ENCODE measurements at places on chromosomes 5 and 9.

DNA sequence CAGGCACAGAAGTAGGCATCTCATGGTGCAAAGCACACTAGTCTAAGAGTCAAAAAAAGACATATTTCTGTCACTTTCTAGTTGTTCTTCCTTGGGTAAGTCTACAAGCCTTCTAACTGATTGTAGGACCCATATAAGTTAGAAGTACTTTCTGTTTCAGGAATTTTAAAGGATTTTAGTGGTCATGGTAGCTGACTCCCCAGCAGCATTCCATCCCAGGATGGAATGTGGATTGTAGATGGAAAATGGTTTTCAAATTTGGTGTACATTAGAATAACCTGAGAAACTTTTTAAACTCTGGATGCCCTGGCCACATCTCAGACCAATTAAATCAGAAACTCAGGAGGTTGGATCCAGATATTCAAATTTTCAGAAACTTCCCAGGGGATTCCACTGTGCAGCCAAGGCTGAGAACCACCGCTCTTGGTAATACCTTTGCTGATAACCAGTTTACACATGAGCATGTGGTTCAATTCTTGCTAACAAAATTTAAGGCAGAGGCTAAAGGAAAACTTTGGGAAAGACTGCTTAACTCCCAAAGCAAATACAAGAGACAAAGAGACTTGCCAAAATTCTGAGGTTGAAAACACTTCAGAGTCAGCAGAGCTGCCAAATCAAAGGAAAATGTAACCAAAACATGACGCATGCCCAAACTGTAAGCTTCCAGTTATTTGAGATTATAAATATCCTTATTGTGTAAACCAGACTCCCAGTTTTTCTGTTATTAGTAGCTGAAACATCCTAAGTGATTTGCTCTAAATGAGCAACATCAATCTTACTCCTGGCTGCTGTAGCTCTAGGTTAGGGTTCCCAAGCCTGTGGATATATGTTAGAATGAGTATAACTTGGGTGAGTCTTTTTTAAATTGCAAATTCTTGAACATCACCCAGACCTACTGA, 145.4 kb upstream of the MTAP start:
- no peak for DNase-seq

- DNase-seq: no peak
Measured at GRCh38 chr5:41193456-41194205, 19.7 kb downstream of the C6 start.

GRCh38 chr5:107235167-107235566, 435.6 kb downstream of the EFNA5 start:
- DNase-seq: no peak

DNA sequence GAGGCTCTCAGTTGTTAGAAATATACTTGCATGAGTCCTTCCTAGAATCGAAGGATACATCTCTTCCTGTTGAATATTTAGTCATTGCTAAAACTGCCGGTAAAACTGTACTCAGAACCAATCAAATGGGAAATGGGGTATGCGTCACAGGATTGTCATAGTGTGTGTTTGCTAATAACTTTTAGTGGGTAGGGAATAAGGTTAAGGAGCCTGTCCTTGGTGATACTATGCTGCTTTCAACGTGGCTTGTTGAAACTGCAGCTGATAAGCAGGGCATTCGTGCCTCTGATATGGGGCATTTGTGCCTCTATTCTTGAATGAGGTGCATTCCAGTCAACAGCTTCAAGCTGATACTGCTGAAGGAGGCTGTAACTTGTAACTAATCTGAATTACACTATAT, 26.6 kb downstream of the HABP4 start:
- DNase-seq: no peak

- no peak for DNase-seq
Measured at GRCh38 chr5:74112372-74113195, 486.6 kb downstream of the ARHGEF28 start.

- DNase-seq: no peak
Measured at GRCh38 chr5:56732121-56732520, 83.2 kb upstream of the MAP3K1 start.

GRCh38 chr5:74630453-74631066, 10.0 kb downstream of the ENC1 start:
- no peak for DNase-seq

DNA sequence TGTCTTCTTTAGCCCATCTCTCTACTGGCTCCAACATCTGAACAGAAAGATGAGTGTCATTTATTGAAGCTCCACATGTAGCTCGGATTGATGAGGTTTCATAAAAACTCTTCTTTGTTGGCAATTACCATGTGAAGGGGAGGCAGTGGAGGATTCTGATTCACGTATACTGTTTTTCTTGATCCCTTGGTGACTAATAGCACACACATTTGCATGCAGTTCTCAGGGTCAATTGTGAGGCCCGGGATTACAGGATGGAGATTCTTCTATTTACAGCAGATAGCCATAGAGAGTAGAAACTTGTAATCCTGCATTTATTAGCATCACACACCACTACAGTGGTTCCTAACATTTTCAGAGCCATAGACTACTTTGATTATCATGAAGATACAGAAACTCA, 133.2 kb upstream of the MARCHF11 start:
- no peak for DNase-seq

GRCh38 chr9:6197330-6197729, 18.3 kb upstream of the IL33 start:
- no peak for DNase-seq

- DNase-seq: no peak
Measured at GRCh38 chr9:80605129-80605528, 1033.4 kb downstream of the TLE4 start.

GRCh38 chr9:89866701-89867100, 261.9 kb downstream of the GADD45G start:
- no peak for DNase-seq

DNA sequence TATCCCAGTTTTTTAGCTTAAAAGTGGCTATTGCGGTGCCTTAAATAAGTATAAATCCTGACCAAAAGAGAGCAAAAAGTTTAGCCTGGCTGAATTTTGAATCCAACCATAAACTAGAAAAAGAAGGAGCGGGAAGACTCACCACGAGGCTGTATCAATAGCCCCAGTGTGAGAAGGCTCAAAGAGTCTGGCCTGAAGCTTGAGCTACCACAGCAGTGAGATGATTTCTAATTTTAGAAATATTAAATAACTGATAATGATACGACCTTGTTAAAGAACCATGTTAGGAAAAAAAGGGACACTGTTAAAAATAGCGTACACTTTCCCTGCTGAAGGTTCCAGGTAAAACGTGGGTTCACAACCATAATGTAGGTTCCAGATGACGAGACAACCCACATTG, 134.1 kb upstream of the ZNF462 start:
- DNase-seq: no peak

- peak; percentile 62 for DNase-seq
Measured at GRCh38 chr9:77978086-77978781, 53.4 kb downstream of the GNAQ start.

- DNase-seq: no peak
Measured at GRCh38 chr5:44048276-44048984, 340.8 kb downstream of the FGF10 start.

- no peak for DNase-seq
Measured at GRCh38 chr5:88489364-88489763, 220.7 kb upstream of the TMEM161B start.

GRCh38 chr5:171092194-171092593, 216.9 kb upstream of the TLX3 start:
- DNase-seq: no peak

DNA sequence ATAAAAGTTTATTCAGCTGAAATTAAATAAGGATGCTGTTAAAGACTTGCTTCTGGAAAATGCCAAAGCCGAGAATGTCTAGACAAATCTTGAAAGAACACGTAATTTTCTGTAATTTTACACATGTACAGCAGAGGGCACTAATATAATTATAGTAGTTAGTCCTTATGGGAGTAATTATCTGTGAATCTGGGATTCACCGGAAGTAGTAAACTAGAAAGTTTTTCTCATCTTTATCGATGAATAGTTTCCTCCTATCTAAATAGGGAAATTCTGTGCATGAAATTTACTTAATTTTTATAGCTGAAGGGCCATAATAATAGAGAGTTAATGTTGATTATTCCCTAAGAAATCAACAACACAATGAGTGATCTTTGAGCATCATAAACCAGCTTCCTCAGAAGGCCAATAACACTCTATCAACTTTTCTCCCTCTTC, 18.4 kb upstream of the CNTLN start:
- no peak for DNase-seq

DNA sequence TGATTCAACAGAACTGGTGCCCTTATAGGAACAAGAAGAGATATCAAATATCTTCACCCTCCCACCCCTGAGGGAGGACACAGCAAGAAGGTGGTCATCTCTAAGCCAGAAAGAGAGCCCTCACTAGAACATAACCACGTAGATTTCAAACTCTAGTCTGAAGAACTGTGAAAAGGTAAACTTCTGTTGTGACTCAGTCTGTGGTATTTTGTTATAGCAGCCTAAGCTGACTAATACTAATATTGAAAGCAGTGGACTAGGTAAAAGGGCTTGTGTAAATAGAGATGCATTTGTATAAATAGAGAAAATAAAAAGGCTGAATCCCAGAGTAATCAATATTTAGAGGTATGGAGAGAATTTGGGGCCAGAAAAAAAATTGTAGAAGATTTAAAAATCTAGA, 157.6 kb upstream of the CCNH start:
- no peak for DNase-seq

DNA sequence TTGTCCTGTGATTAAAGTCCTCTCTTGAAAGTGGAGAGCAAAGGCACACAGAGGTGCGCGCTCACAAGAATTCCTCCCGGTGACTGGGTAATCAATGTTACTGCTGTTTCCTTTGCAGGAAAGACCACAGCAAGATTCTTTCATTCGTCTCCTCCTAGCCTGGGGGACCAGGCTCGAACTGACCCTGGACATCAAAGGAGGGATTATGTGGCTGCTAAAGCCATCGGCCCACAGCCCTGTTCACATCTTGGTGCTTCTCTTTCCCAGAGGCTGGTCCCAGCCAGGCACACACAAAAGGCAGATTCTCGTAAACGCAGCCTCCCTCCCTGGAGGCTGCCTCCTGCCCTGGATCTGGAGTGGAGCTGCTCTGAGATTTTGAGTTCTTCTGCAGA, 230.9 kb downstream of the FANCC start:
- DNase-seq: no peak

DNA sequence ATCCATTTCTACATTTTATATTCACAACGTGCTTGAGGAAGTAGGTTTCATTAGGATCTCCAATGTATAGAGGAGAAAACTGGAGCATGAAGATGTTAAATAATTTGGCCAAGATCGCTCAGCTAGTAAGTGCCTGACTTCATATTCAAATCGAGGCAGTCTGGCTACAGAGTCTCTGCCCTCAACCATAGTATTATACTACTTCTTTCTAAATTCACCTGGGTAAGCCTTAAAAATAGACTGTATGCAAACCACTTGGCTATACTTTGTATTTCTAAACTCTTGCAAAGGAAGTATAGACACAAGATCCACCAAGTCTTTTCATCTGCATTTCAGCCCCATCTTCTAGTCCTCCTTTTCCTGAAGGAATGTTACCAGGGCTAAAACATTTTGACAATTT, 232.0 kb downstream of the PLK2 start:
- DNase-seq: no peak

DNA sequence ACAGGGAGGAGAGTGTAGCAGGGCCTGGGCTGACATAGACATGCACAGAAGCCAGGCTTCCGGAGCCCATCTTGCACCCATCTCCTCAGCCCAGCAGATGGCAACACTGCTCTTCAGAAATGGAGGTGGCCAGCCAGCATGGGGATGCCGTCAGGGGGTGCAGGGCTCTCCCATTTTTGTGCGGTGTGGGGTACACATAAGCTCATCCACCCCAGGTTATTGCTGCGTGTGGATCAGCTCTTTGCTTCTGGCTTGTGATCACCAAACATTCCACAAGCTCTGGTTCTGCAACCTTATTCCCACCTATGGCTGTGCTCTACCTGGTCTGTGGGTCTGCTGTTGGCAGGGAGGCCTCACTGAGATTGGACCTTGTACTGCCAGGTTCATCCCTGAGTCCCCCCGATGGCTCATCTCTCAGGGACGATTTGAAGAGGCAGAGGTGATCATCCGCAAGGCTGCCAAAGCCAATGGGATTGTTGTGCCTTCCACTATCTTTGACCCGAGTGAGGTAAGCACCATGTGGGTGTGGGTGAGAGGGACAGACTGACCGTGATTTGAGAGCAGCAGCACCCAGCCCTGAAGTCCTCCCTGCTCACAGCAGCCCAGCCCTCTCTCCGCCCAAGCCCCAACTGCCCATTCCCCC, 17.3 kb downstream of the SLC22A5 start:
- peak; percentile 93 for DNase-seq

- no peak for DNase-seq
Measured at GRCh38 chr5:175246242-175246888, 197.6 kb downstream of the DRD1 start.

DNA sequence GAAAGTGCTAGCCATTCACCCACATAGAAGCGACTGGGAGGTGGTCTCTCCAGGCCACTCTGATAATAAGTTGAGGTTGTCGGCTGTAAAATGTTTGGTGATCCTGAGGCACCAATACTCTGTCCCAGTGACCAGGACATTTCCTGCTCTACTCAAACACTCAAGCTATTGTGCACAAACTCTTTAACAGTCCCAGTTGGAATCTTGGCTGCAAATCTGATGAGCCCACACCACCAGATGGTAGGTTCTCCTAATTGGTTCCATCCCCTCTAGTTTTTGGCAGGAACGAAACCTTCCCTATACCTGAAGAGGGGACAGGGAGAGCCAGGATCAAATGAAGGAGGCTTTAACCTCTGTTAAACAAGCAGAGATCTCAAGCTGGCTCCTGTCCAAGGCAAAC, 14.3 kb downstream of the GRIA1 start:
- no peak for DNase-seq

GRCh38 chr5:157836121-157836753, 22.7 kb downstream of the CLINT1 start:
- no peak for DNase-seq

DNA sequence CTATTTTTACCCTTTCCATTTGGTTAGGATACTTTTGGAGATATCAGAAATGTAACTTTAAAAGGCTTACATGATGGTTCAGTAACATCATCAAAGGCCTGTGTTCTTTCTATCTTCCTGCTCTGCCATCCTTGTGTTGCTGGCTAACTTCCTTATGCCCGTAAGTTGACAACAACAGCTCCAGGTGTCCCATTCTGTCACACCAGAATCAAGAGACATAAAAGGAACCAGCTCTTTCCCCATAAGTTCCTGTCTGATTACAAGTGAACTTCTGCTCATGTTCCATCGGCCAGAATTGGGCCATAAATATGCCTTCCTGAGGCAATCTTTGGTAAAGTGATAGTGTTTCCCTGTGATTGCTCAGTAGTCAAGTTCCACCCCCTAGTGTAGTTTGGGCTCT, 92.4 kb downstream of the FAM170A start:
- no peak for DNase-seq
